ENCODE measurements at places on chromosomes 6 and 20. TPM values are rescaled to one million over a fixed set of nuclear protein-coding genes. Genes with fewer than 3 reads are reported as not detected.

Gene SLC22A1
- total RNA-seq: 1.6 TPM

Gene LRRN4
- total RNA-seq: not detected

Gene TRIM15
- total RNA-seq: not detected

Gene STMND1
- total RNA-seq: not detected

Gene PRKN
- total RNA-seq: not detected

Gene GRM1
- total RNA-seq: not detected

Gene ADRM1
- total RNA-seq: 133 TPM

Gene IL20RA
- total RNA-seq: not detected

Gene LGSN
- total RNA-seq: 0.18 TPM

Gene NPEPL1
- 30.4 TPM for total RNA-seq

Gene KIF13A
- 0.05 TPM for total RNA-seq

Gene CDSN
- total RNA-seq: not detected

Gene PNLDC1
- 1.4 TPM for total RNA-seq

Gene COL21A1
- total RNA-seq: not detected

Gene CLVS2
- total RNA-seq: not detected

Gene NTSR1
- total RNA-seq: not detected

Gene MAS1
- total RNA-seq: not detected

Gene GPR63
- total RNA-seq: 3.3 TPM

Gene TRERF1
- total RNA-seq: 36.0 TPM

Gene PIGU
- 20.7 TPM for total RNA-seq

Gene NHLRC1
- total RNA-seq: not detected

Gene MEI4
- not detected for total RNA-seq

Gene RALGAPB
- 32.2 TPM for total RNA-seq

Gene PI16
- 0.37 TPM for total RNA-seq

Gene RNF144B
- total RNA-seq: 1.6 TPM

Gene VSX1
- not detected for total RNA-seq

Gene PLTP
- 3.2 TPM for total RNA-seq

Gene RIMS4
- total RNA-seq: not detected

Gene OR2H1
- not detected for total RNA-seq

Gene HLA-F
- 300 TPM for total RNA-seq

Gene FILIP1
- total RNA-seq: not detected

Gene IYD
- not detected for total RNA-seq

Gene SLC17A1
- total RNA-seq: not detected

Gene SOX18
- total RNA-seq: 0.20 TPM

Gene DDR1
- total RNA-seq: 3.8 TPM

Gene HLA-DPA1
- total RNA-seq: 276 TPM

Gene SLC24A3
- total RNA-seq: not detected

Gene OPN5
- not detected for total RNA-seq

Gene NOTCH4
- 0.88 TPM for total RNA-seq

Gene ABCC10
- total RNA-seq: 52.0 TPM

Gene DEF6
- total RNA-seq: 194 TPM

Gene SLC16A10
- 4.8 TPM for total RNA-seq

Gene OPRL1
- 0.99 TPM for total RNA-seq
